ENCODE measurements at places on chromosomes 12 and 14. TPM values are rescaled to one million over a fixed set of nuclear protein-coding genes. Genes with fewer than 3 reads are reported as not detected.
A peak's percentile ranks its signal among the peaks of the same experiment; 100 is the strongest.

RNF212B gene
- polyA plus RNA-seq: not detected

GRCh38 chr12:76142305-76142704 lies 57.8 kb upstream of the NAP1L1 start:
- no peaks in the 10 kb centered on the region for H3K4me1 ChIP-seq
- H3K27ac ChIP-seq: no peak overlapping the region
- no peak for DNase-seq
- H3K27me3 ChIP-seq: no peaks in the 10 kb centered on the region
- H3K36me3 ChIP-seq: no peaks in the 10 kb centered on the region
- no peak overlapping the region for H3K4me3 ChIP-seq

- no peak for DNase-seq
- no peak overlapping the region for H3K27ac ChIP-seq
- no peak overlapping the region for H3K4me3 ChIP-seq
- no peaks in the 10 kb centered on the region for H3K27me3 ChIP-seq
- no peaks in the 10 kb centered on the region for H3K36me3 ChIP-seq
- no peaks in the 10 kb centered on the region for H3K4me1 ChIP-seq
Measured at GRCh38 chr14:92524602-92525185, 11.1 kb downstream of the RIN3 start.

DNA sequence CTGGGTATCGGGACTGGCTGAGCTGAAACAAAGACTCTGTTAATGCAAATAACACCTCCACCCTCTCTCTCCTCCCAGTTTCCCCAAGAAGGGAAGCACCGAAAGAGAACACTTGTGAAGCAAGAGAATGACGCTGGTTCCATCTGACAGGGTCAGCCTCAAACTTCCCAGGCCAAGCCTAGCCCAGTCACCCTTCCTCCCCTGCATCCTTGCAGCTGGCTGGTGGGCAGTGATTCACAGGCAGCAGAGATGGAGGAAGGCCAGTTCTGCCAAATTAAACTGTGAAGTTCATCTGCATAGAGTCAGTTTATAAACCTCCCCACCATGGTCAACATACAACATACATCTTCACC lies 2.8 kb downstream of the LRRC74A start:
- H3K4me3 ChIP-seq: no peak overlapping the region
- peaks cover 3% of the 10 kb centered on the region for H3K27me3 ChIP-seq
- H3K4me1 ChIP-seq: no peaks in the 10 kb centered on the region
- DNase-seq: no peak
- no peaks in the 10 kb centered on the region for H3K36me3 ChIP-seq
- no peak overlapping the region for H3K27ac ChIP-seq

DNA sequence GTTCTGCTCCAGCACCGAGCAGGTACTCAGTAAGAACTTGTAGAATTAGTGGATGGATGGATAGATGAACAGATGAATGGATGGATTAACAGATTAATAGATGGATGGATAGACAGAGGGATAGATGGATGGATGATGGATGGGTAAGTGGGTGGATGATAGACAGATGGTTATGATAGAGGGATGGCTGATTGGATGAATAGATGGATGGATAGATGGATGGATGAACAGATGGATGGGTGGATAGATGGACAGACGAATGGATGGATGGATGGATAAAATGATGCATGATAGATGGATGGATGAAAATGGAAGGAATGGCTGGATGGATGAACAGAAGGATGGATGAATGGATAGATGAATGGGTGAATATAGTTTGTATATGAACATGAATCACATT lies 8.0 kb upstream of the MAP1LC3B2 start:
- no peak for DNase-seq
- H3K4me1 ChIP-seq: peaks cover 9% of the 10 kb centered on the region
- no peaks in the 10 kb centered on the region for H3K36me3 ChIP-seq
- no peak overlapping the region for H3K4me3 ChIP-seq
- peaks cover 5% of the 10 kb centered on the region for H3K27me3 ChIP-seq

DNA sequence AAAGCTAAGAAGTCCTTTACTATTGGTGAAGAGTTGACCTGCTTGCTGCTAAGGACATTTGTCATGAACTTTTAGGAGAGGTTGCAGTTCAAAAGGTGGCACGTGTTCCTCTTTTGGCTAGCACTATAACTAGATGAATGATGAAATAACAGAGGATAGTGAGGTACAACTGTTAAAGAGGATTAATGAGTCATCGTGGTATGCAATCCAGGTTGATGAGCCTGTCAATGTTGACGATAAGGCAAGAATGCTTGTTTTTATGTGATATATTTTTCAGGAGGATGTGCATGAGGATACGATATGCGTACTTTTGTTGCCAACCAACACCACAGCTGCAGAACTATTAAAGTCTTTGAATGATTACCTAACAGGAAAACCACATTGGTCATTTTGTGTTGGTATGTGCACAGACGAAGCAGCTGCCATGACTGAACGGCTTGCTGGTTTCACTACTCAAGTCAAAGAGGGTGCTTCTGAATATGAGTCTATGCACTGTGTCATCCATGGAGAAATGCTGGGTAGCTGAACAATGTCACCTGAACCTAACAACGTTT lies 10.6 kb downstream of the CEP128 start:
- no peak overlapping the region for H3K4me3 ChIP-seq
- no peak overlapping the region for H3K27ac ChIP-seq
- no peaks in the 10 kb centered on the region for H3K36me3 ChIP-seq

DNA sequence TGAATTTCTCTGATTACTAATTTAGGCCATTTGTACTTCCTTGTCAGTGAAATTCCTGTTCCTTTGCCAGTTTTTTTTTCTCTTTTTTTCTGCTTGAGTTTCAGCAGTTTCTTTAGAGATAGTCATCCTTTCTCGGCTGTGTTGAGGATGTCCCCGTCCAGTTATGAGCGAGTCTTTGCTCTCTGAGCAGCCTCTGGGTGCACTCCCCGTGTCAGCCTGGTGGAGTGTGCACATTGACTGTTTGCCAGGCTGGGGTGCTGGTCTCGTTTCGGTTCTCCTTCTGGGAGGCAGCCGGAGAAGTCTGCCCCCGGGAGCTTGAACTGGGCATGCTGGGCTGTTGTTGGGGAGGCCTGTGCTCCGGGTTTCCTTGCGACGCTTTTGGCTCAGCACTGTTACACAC lies 3.0 kb downstream of the PACS2 start:
- H3K27ac ChIP-seq: peak overlapping the region; percentile 53
- no peaks in the 10 kb centered on the region for H3K27me3 ChIP-seq
- H3K36me3 ChIP-seq: no peaks in the 10 kb centered on the region
- no peak overlapping the region for H3K4me3 ChIP-seq

TTC9 gene
- polyA plus RNA-seq: 5.4 TPM

GRCh38 chr12:42603246-42603990 lies 13.9 kb upstream of the PRICKLE1 start:
- no peak overlapping the region for H3K27ac ChIP-seq
- H3K4me1 ChIP-seq: no peaks in the 10 kb centered on the region
- no peaks in the 10 kb centered on the region for H3K27me3 ChIP-seq
- no peak for DNase-seq
- H3K36me3 ChIP-seq: no peaks in the 10 kb centered on the region

AP5M1 gene
- 27.2 TPM for polyA plus RNA-seq

DNA sequence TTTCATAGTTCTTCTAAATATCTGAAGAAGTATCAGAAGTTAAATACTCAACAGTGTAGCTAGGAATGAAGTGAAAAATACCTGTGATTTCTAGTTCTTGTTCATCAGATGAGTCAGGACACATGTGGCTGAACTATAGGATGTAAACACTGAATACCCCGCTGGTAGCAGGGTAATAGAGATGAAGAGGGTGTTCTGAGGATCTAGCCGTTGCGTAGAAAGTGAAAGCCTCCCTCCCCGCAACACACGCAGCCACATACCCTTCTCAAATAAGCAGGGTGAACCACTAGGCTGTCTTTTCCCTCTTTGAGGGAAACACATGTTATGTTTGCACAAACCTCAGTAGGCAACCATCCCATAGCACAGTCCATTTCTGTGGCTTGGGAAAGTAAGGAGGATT lies 16.4 kb upstream of the RNASE12 start:
- no peaks in the 10 kb centered on the region for H3K36me3 ChIP-seq
- H3K4me3 ChIP-seq: no peak overlapping the region
- no peaks in the 10 kb centered on the region for H3K27me3 ChIP-seq
- H3K4me1 ChIP-seq: peaks cover 26% of the 10 kb centered on the region
- no peak overlapping the region for H3K27ac ChIP-seq
- DNase-seq: no peak

DNA sequence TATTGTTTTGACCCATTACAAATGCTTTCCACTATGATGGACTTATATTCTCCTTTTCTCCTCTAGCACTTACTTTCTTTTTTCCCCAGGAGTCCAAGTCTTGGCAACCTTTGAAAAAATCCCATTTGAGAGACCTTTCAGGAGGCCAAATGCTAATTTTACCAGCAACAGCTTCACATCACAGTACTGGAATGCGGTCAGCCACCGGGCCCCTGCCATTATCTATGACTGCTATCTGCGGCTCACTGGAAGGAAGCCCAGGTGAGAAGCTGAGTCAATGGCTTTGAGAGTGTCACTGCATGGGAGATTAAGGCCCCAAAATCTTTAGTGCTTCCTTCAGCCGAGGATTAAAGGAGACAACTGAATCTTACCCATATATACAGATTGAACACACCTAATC lies 64.2 kb downstream of the ERGIC2 start:
- no peaks in the 10 kb centered on the region for H3K27me3 ChIP-seq
- peaks cover 12% of the 10 kb centered on the region for H3K4me1 ChIP-seq
- no peaks in the 10 kb centered on the region for H3K36me3 ChIP-seq
- DNase-seq: peak; percentile 22
- H3K4me3 ChIP-seq: no peak overlapping the region

GRCh38 chr12:15520083-15520482 lies 197.8 kb downstream of the PTPRO start:
- H3K4me3 ChIP-seq: no peak overlapping the region
- H3K36me3 ChIP-seq: no peaks in the 10 kb centered on the region
- no peak overlapping the region for H3K27ac ChIP-seq

DNA sequence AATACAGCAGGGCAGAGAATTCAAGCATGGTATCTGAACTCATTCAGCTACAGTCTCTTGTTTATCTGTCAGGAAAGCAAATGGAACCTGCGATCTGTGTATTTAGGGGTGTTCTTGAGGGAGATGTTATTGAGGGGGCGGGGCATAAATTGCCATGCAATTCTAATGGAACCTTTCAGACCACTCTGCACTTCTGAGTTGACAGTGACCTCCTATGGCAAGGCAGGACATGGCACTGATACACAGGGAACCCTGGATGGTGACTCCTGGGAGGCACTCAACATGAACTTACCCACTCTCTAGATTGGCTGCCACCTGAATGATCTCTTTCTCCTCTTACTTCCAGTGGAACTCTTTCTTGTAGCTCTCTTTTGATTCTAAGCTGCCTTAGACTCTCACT lies 787.3 kb downstream of the VRK1 start:
- no peak for DNase-seq
- no peaks in the 10 kb centered on the region for H3K4me1 ChIP-seq
- no peak overlapping the region for H3K4me3 ChIP-seq
- peaks cover 3% of the 10 kb centered on the region for H3K27me3 ChIP-seq

GRCh38 chr12:49033611-49034285 lies 15.2 kb upstream of the PRKAG1 start:
- no peak overlapping the region for H3K4me3 ChIP-seq
- H3K4me1 ChIP-seq: no peaks in the 10 kb centered on the region
- peak; percentile 52 for DNase-seq

GRCh38 chr12:51841727-51842126 lies 6.8 kb downstream of the FIGNL2 start:
- peaks cover 2% of the 10 kb centered on the region for H3K4me1 ChIP-seq
- H3K4me3 ChIP-seq: no peak overlapping the region
- no peaks in the 10 kb centered on the region for H3K27me3 ChIP-seq
- no peak overlapping the region for H3K27ac ChIP-seq

- no peaks in the 10 kb centered on the region for H3K36me3 ChIP-seq
- H3K27ac ChIP-seq: peak overlapping the region; percentile 39
- H3K4me1 ChIP-seq: peaks cover 23% of the 10 kb centered on the region
- no peaks in the 10 kb centered on the region for H3K27me3 ChIP-seq
- DNase-seq: no peak
Measured at GRCh38 chr12:20211541-20211940, 156.8 kb upstream of the PDE3A start.

GRCh38 chr14:60064491-60065072 lies 27.1 kb upstream of the PCNX4 start:
- no peak for DNase-seq
- no peak overlapping the region for H3K4me3 ChIP-seq
- no peaks in the 10 kb centered on the region for H3K27me3 ChIP-seq
- no peak overlapping the region for H3K27ac ChIP-seq
- no peaks in the 10 kb centered on the region for H3K36me3 ChIP-seq

GRCh38 chr12:94148739-94149118 lies 352 bp downstream of the PLXNC1 start:
- no peaks in the 10 kb centered on the region for H3K36me3 ChIP-seq
- no peaks in the 10 kb centered on the region for H3K4me1 ChIP-seq
- no peak overlapping the region for H3K27ac ChIP-seq
- DNase-seq: no peak
- H3K4me3 ChIP-seq: peak overlapping the region; percentile 69
- peaks cover 51% of the 10 kb centered on the region for H3K27me3 ChIP-seq

BCL2L14 gene
- polyA plus RNA-seq: not detected

SNRPF gene
- polyA plus RNA-seq: 24.2 TPM

DNA sequence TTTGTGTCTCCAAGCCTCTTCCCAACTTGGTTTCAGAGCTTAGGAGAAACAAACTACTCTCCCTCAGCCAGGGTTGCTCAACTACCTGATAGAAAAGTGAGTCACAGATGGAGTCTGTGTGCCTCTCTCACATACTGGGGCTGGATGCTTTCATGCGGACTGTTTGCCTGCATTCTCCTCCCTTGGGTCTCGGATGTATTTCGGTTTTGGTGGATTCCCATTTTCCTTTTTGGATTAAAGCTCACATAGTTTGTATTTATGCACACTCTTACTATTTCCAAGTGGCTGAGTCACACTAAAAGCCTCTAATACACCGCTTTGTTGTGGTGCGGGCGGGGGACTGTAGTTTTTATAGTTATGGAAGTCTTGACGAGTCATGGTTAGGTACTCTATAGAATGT lies 505.4 kb downstream of the LRFN5 start:
- DNase-seq: no peak
- no peaks in the 10 kb centered on the region for H3K27me3 ChIP-seq
- no peaks in the 10 kb centered on the region for H3K36me3 ChIP-seq

- H3K4me1 ChIP-seq: peaks cover 12% of the 10 kb centered on the region
- no peaks in the 10 kb centered on the region for H3K27me3 ChIP-seq
- H3K27ac ChIP-seq: no peak overlapping the region
- H3K4me3 ChIP-seq: no peak overlapping the region
Measured at GRCh38 chr12:27515671-27516070, 8.3 kb upstream of the PPFIBP1 start.

DNA sequence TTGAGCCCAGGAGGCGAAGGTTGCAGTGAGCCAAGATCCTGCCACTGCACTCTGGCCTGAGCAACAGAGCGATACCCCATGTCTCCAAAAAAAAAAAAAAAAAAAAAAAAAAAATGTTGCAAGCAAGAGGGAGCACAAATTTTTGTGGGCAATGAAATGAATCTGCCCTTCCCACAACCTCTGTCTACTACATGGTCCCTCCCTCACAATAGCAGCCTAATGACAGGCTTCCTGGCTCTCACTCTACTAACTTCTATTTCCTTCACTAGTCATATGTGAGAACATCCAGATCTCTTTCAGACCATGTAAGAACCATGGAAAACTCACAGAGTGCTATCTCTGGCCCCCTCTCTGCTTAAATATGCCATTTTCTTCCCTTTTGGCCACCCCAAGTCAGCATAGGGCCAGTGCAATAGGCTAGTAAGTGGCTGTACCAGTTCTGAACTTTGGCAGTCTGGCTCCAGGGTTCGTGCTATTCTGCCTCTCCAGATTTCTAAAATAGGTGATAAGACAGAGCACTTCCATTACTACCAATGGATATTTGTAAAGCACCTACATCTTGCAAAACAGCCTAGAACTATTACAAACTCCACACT lies 7.1 kb downstream of the OSBPL8 start:
- no peak overlapping the region for H3K4me3 ChIP-seq
- H3K36me3 ChIP-seq: peaks cover 4% of the 10 kb centered on the region
- no peak for DNase-seq
- no peak overlapping the region for H3K27ac ChIP-seq
- no peaks in the 10 kb centered on the region for H3K27me3 ChIP-seq
- H3K4me1 ChIP-seq: peaks cover 72% of the 10 kb centered on the region

HOXC12 gene
- 0.01 TPM for polyA plus RNA-seq

All from psoas muscle (tissue), 8 donors.